ENCODE measurements at places on chromosomes 4 and X. TPM values are rescaled to one million over a fixed set of nuclear protein-coding genes. Genes with fewer than 3 reads are reported as not detected.

The IGFBP7 gene
- 862 TPM for total RNA-seq

GRCh38 chrX:45697591-45697990, 496.9 kb upstream of the DIPK2B start:
- no peak for DNase-seq

- no peak for DNase-seq
Observed at GRCh38 chr4:6343939-6344408, 74.3 kb downstream of the WFS1 start.

DNA sequence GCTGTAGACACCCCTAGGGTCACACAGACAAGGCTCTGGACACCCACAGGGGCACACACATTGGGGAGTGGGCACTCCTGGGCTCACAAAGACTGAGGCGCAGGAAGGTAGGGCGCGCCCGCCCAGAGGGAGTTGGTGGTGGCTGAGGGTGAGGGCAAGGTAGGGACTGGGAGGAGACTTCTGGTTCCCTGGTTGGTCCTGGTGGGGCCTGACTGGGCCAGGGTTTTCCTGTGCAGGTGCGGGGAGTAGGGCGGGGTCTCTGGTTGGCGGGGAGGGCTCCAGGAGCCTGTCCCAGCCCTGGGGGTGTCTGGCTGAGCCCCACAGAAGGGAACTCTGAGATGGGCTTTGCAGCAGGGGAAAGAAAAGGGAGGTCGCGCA, 6.7 kb upstream of the WAS start:
- DNase-seq, result no peak

The THOC2 gene
- 25.4 TPM for total RNA-seq

The PQBP1 gene
- 58.6 TPM for total RNA-seq

The CACNA1F gene
- total RNA-seq, result not detected

The HS3ST1 gene
- 1.4 TPM for total RNA-seq

- no peak for DNase-seq
Observed at GRCh38 chr4:78002260-78002659, 54.9 kb upstream of the FRAS1 start.

The FGF13 gene
- total RNA-seq, result 0.51 TPM

The PLK4 gene
- total RNA-seq, result 1.1 TPM

GRCh38 chr4:20626326-20627005, 73.8 kb upstream of the PACRGL start:
- no peak for DNase-seq

The PRR32 gene
- 0.57 TPM for total RNA-seq

The GTPBP6 gene
- total RNA-seq, result 51.4 TPM

The CDX4 gene
- not detected for total RNA-seq

- no peak for DNase-seq
Observed at GRCh38 chr4:161581262-161582230, 582.3 kb downstream of the FSTL5 start.

GRCh38 chrX:120244395-120244734, 6.2 kb upstream of the ZBTB33 start:
- DNase-seq, result no peak

GRCh38 chr4:159481936-159482335, 379.1 kb downstream of the RAPGEF2 start:
- no peak for DNase-seq

The GAGE1 gene
- not detected for total RNA-seq

GRCh38 chrX:27598312-27598711, 8.2 kb downstream of the DCAF8L2 start:
- DNase-seq, result no peak

The ATP8A1 gene
- total RNA-seq, result 14.6 TPM

DNA sequence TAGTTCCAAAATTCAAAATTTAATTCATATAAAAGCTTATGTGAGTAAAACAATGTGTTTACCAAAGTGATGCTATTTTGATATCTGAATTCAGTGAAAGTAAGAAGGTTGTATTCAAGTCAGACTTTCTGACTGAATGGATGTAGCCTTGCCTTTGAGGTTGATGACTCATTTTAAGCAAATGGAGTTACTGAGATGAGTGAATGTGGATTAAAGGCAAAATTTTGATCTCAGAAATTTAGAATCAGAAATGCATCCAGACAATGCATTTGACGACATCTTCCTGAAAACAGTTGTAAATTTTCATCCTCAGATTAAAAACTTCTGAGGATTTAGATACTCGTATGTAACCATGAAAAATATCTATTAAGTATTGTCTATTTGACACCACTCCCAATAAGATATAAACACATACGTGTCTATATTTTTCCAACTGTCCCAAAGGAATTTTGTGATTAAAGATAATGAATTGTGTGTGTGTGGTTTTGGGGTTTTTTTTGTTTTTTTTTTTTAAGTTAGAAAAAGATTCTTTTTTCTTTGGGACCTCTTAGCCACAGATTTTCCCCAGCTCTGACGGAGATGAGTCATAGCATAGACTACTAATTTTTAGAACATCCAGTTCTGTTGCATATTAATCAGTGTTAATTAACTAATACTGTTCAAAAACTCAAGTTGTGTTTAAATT, 34.4 kb downstream of the NFKB1 start:
- no peak for DNase-seq
